ENCODE measurements at places on chromosomes 6 and 20.

- no peak for DNase-seq
Measured at GRCh38 chr6:45378334-45378926, 696 bp upstream of the SUPT3H start.

GRCh38 chr20:4949833-4950178, 51.5 kb downstream of the SLC23A2 start:
- no peak for DNase-seq

DNA sequence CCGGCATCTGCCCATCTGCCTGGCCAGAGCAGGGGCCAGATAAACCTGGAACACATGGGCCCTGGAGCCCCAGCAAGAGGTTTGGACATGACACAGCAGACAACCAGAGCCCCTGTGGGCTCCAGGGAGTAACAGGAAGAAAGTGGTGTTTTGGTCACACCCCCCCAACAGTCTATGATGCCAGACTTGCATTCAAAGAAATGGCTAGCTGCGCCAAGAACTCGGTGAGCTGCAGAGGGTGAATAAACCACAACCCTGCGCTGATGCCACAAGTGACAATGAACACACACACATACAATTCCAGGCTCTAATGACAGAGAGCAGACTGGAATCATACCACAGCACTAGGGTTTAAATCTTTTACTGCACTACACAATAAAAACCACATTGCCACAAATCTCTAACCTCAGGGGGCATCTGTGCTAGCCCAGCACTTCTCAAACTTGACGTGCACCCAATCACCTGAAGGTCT, 34.0 kb downstream of the TRERF1 start:
- DNase-seq, result no peak

GRCh38 chr6:101296169-101296960, 97.1 kb upstream of the GRIK2 start:
- no peak for DNase-seq

GRCh38 chr20:878511-879307, 37.4 kb downstream of the ANGPT4 start:
- DNase-seq, result no peak

DNA sequence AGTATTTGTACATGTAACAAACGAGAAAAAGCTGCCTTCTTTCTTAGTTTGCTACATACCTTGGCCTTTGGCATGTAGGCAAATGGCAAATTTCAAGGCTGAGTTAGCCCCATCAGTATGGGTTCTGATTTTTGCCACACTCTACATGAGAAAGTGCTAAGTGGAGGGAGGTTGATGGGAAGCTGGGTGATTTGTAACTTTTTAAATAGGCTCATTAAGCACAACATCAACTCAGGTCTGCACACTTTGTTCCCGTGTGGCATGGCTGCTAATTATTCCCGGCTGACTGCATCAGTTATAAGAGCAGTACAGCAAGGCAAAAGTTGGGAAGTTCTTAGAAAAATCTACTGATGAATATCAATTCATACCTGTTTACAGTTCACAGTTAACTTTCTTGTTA, 172.8 kb upstream of the MAP3K7 start:
- no peak for DNase-seq

DNA sequence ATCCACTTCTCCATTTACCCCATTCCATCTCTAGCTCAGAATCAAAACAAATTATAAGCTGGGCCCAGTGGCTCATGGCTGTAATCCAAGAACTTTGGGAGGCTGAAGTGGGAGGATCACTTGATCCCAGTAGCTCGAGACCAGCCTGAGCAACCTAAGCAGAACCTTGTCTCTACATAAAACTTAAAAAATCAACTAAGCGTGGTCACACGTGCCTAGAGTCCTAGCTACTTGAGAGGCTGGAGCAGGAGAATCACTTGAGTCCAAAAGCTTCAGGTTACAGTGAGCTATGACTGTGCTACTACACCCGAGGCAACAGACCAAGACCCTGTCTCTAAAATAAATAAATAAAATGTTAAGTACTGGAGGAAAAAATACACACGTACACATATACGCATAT, 74.7 kb upstream of the RUNX2 start:
- DNase-seq, result no peak

DNA sequence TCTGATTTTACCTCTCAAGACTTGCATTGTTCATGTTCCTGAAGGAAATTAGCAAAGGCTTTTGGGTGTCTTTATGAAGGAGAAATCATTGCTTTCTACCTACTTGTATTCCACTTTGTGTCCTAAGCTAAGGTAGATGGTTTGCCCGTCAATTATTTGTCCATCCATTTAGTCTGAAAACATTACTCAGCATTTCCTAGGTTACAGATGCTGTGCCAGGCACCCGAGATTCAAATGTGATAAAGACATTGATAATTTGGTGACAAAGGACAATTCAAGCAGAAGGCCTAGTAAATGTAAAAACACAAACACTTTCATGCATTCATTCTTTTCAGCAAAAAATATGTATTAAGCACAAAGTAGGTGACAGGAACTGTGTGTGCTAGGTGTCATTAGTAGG, 251.1 kb downstream of the FARS2 start:
- no peak for DNase-seq

DNA sequence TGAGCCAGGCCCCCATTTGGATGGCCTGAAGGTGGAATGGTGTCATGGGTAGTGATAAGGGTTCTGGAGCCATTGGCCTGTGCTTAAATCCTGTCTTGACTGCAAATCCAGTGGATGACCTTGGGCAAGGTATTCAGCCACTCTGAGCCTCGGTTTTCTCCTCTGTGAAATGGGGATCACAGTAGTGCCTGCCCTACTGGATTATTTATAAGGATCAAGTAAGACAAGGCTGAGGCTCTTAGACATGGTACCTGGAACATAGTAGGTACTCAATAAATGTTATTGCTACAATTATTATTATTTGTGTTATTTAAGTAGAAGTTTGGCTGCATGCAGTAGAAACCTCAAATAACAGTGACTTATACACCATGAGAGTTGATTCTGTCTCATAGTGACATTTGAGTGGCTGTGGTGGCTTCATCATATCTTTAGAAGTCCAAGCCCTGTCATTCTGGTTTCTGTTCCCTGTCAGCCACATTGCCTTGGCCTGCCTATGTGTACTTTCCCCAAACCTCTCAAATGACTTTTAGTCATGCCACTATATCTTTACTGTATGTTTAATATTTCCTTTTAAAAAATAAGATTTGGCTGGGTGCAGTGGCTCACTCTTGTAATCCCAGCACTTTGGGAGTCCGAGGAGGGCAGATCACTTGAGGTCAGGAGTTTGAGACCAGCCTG, 37.6 kb upstream of the CHMP4B start:
- DNase-seq, result no peak

- DNase-seq, result peak; percentile 2
Measured at GRCh38 chr20:21719592-21720214, 14.2 kb downstream of the PAX1 start.

- DNase-seq, result no peak
Measured at GRCh38 chr6:42390228-42390934, 61.3 kb downstream of the TRERF1 start.

DNA sequence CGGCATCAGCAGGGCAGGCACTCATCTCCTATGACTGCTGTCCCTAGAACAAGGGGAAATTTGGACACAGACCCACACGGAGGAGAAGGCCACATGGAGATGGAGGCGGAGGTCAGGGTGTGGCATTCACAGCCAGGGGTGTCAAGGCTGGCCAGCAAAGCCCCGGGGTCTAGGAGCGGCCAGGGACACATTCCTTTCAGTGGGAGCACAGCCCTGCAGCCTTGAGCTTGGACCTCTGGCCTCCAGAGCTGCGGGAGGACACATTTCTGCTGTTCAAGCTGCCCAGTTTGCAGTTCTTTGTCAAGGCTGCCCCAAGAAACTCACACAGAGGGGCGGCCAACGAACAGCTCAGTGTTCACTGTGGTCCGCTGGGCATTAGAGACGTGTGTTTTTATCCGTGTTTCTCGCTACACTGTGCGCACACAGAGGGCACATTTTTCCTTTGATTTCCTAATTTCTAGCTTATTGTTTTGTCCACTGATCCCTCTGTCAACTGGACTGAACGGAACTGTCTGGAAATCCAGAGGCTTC, 93.4 kb upstream of the MPC1 start:
- DNase-seq, result no peak

DNA sequence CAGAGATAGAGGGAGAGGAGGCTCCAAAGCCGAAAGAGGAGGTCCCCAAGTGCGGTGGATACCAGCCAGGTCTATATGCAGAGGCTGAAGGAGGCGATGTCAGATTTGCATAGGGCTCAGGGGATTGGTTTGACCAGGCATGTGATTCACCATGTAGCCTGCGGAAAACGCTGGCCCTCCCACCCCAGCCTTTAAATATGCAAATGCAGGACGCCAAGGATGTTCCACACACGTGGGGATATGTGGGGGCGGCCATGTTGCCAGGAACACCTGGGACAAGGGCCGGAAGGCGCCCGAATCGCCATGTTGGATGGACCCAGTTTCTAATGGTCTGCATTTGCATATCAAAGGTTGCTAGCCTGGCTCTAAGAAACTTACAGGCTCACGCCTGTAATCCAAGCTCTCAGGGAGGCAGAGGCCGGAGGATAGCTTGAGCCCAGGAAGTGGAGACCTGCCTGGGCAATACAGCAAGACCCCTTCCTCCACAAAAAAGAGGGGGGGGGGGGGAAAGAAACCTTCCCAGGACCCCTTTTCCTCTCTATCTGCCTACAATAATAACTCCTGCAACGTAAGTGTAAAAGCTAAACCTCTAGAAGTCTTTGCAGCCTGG, 110.5 kb downstream of the TULP4 start:
- no peak for DNase-seq

GRCh38 chr20:43993560-43993959, 78.9 kb downstream of the TOX2 start:
- no peak for DNase-seq

- no peak for DNase-seq
Measured at GRCh38 chr6:43339168-43339567, 30.3 kb downstream of the ZNF318 start.

GRCh38 chr6:109491207-109491938, 8.4 kb upstream of the ZBTB24 start:
- DNase-seq, result no peak

GRCh38 chr6:90646940-90647339, 60.1 kb upstream of the MAP3K7 start:
- DNase-seq, result no peak

- no peak for DNase-seq
Measured at GRCh38 chr6:35673755-35674154, 15.0 kb downstream of the FKBP5 start.

DNA sequence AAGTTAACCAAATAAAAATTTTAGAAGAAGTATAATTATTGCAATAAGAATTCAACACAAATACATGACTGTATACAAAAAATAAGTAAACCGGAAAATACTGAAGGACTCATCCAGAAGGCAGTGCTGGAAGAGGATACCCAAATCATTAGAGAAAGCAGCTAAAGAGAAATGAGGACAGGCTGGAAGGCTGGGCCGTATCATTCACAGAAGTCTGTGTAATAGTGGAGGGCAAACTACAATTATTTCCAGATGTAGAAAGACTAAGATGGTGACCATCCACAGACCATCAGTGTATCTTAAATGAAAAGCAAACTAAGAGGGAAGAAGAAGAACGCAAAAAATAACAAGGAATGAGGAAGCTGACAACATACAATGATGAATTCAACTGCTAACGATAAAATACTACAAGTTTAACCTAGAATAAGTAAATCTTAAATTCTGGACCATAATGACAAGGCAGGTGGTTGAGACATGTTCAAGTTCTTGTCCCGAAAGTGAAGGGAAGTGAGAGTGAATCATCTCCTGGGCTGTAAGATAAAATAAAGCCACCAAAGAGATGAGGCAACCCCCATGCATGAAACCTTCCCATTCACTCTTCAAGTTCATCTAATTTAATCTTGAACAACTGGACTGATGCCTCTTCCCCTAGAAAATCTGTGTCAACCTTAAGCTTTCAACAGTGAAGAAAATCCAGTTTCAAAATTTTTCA, 71.5 kb downstream of the SLC23A2 start:
- DNase-seq, result no peak

DNA sequence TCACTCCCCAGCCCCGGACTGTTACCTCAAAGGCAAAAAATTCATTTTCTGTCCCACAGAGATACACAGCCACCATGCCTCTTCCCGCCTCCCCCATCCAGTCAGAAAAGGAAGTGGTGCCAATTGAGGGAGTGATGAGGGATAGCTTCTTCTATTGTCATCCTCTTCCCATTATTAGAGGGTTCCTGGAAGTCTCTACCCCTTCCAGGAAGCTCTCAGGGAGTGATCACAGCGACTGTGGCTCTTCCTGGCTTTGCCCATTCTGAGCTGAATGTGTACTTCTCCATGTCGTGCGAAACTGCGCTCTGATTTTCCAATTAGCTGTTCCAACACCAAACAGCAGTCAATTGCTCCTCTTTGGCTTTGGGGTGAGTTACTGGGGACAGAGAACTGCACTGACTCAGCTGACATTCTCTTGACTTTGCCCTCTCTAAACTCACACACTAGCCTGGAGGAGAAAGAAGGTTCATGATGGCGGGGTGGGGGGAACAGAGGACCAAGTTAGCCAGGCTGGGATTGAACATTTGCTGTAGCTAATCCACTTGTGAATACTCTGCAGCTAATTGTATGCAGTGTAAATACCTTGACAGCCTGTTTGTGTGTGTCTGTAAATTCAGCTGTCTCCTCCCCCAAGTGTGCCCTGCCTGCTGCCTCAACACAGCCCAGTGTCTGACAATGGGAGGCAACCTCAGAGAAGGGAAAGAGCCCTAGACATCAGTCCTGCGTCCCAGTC, 2.4 kb upstream of the MDGA1 start:
- no peak for DNase-seq

GRCh38 chr20:5397393-5397792, 80.6 kb upstream of the PROKR2 start:
- no peak for DNase-seq

DNA sequence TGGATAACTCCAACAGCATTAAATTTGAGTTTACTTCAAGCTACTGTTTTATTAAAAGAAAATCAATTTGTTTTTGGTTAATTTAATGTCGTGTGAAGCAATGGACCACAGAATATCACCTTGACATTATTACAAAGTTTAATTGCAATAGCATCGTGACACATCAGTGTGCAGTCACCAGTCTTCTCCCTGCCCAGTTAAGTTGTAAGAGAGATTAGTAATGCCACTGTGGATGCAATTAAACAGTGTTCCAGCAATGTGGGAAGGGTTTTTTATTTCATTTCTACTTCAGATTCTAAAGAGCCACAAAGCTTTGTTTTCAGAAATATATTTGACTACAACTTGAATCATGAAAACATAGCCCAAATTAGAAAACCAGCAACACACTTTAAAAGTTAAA, 128.7 kb downstream of the SYNE1 start:
- DNase-seq, result no peak

DNA sequence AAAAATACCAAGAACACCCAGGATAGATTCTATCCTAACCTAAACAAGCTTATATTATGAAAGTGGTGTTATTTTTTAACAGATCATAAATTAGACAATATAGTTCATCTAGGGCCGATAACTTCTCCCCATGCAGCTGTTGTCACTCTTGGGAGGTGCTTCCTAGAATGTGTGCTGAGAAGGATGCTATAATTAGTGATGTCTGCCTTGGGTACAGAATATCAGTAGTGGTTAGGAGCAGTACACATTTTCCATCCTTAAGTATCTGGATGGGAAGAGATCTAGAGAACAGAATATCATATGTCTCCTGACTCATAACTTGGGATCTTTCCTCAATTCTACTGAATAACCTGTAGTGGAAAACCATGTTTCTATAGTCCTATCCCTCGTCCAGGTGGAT, 214.5 kb downstream of the BCKDHB start:
- no peak for DNase-seq

- no peak for DNase-seq
Measured at GRCh38 chr6:100472674-100473073, 8.0 kb upstream of the SIM1 start.

All from AG04449 (cell line).